NCI-H1105 treated with DMSO at 0.1 percent for 48 hours (cell line): ENCODE measurements at places on chromosomes 4 and X.

- DNase-seq, result no peak
Observed at GRCh38 chr4:142581881-142582280, 264.2 kb downstream of the INPP4B start.

- peak; percentile 72 for DNase-seq
Observed at GRCh38 chrX:13357925-13358324, 38.1 kb upstream of the ATXN3L start.

GRCh38 chr4:139522457-139522856 lies 33.6 kb downstream of the SETD7 start:
- peak; percentile 1 for DNase-seq

- no peak for DNase-seq
Observed at GRCh38 chr4:104750008-104750407, 255.3 kb upstream of the CXXC4 start.

GRCh38 chr4:7070729-7071511 lies 3.1 kb upstream of the GRPEL1 start:
- peak; percentile 60 for DNase-seq

DNA sequence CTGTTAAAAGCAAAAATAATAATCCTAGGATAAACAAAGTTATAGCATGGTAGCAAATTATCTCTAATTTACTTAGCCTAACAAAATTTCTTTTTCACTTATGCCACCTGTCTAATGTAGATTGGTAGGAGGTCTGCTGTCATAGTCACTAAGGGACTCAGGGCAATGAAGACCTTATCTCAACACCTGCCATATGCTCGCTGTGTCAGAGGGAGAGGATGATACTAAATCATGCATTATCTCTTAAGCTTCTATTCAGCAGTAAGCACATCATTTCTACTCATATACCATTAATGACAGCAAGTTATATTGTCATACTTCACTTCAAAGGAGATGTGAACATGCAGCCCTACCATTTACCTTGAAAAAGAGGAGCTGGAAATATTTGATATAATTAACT lies 44.1 kb downstream of the AFM start:
- DNase-seq, result no peak

- no peak for DNase-seq
Observed at GRCh38 chr4:30744957-30745640, 24.9 kb downstream of the PCDH7 start.

- no peak for DNase-seq
Observed at GRCh38 chr4:80024335-80024734, 48.7 kb downstream of the ANTXR2 start.

GRCh38 chrX:110795645-110796406 lies at the start of gene CHRDL1:
CHRDL1 (minus strand) TSS chrX:110795817; CDS start chrX:110792181, 3,636 bp downstream.
- DNase-seq, result peak; percentile 50

- DNase-seq, result no peak
Observed at GRCh38 chr4:142566777-142567176, 279.3 kb downstream of the INPP4B start.

- DNase-seq, result no peak
Observed at GRCh38 chr4:20612313-20612712, 87.9 kb upstream of the PACRGL start.

- no peak for DNase-seq
Observed at GRCh38 chr4:139461022-139461628, 7.2 kb downstream of the RAB33B start.

DNA sequence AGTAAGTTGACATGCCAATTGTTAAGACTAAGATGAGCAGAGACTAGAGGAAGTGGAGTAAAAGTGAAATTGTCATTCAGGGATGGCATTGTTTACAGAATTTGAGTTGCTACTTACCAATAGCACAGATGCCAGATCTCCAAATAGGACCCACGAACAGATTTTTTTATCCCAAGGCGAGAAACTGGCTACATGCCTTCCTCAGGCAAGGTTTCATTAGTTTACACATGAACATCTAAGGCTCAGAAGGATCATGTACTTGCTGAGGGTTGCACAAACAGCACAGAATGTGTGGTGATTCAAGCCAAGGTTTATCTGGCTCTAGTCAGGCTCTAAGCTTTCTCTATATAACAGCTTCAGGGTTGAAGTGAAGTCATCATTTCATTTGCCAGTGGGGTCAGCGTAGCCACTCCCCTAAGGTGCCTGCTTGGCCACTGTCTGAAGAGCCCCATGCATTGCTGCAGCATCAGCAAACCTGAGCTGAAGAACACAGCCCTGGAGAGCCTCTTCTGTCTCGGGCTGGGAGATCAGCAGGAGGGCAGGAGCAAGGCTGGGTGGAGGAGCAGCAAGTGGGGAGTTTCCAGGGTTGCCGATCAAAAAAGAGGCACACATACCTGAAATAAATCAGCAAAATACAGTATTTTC lies 193.0 kb upstream of the LCORL start:
- DNase-seq, result no peak

DNA sequence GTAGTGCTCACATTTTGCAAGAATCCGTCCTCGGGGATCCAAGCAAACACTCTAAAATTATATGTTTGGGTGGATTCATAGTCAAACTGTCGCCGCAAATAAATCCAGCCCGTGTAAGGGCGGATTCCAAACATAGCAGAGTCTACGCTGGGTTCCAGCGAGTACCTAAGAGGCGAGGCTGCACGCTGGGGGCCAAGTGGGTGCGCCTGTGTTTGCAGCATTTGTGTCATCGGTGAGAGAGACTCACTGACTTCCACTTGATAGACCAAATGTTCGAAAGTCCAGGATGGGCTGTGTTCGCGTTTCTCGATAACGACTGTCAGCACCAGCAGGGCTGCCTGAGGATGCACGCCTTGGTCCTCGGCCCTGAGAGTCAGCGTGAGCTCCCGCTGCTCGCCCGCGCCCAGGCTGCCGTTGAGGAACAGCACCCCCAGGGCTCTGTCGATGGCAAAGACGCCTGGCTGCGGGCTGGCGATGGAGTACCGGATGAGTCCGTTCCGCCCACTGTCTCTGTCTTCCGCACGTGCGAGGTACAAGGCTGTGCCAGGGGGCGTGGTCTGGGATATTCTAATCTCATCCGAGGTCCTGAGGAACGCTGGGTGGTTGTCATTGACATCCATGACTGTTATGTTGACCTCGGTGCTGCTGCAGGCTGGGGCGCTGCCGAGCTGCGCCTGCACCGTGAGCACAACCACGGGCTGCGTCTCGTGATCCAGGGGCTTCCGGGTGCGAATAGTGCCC lies 158.7 kb downstream of the DCHS2 start:
- peak; percentile 26 for DNase-seq

DNA sequence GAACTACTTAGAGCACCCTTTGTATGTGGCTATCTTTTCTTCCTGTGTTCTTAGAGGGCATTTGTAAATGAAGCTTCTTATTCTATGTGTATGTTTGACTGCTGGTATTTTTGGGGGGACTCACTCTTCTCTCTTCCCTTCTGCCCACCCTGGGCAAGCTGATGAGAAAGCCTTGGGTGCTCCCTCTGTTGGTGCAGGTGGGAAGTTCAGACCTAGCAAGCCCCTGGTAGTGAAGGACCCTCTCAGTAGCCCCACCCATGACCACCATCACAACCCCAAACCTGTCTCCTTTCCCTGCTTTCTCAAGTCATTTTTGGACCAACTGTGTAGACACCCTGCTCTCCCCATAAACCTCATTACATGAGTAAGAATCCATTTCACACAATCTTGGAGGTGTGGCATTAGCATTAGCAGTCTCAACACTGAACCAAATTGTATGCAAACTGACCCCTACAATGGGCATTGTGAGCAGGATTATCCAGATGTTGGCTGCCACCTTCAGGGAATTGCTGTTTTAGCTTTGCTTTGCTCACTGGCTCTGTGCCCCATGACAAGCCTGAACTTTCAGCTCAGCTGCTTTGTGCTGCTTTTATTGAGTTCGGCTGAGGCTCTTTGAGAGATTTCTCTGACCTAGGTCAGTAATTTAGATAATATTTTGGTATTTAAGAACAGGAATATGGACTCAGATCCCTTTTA lies 27.9 kb downstream of the TRIM61 start:
- DNase-seq, result no peak

GRCh38 chr4:67584496-67584895 lies 26.0 kb downstream of the STAP1 start:
- no peak for DNase-seq

DNA sequence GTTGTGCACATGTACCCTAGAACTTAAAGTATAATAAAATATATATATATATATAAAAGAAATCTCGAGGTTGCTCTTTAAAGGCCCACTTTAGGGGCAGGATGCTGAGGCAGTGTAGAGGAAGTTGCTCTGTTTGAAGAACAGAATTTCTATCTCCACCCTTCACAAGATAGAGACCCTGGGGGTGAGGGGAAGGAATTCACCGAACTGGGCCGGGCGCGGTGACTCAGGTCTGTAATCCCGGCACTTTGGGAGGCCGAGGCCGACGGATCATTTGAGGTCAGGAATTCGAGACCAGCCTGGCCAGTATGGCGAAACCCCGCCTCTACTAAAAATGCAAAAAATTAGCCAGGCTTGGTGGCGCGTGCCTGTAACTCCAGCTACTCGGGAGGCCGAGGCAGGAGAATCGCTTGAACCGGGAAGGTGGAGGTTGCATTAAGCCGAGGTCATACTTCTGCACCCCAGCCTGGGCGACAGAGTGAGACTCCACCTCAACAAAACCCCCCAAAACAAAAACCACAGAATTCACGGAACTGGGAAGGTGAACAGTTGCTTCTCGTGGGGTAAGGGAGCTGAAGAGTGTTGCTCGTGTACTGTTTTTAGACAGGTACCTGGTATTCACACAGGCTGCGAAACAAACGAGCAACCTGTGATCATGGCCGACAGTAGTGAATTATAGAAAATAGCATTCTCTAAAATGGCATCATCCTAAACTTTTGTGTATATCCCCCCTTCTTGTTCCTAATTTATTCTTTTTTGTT lies 6.2 kb downstream of the PLAC8 start:
- DNase-seq, result no peak

GRCh38 chr4:176467001-176467400 lies 147.2 kb downstream of the SPCS3 start:
- DNase-seq, result no peak

DNA sequence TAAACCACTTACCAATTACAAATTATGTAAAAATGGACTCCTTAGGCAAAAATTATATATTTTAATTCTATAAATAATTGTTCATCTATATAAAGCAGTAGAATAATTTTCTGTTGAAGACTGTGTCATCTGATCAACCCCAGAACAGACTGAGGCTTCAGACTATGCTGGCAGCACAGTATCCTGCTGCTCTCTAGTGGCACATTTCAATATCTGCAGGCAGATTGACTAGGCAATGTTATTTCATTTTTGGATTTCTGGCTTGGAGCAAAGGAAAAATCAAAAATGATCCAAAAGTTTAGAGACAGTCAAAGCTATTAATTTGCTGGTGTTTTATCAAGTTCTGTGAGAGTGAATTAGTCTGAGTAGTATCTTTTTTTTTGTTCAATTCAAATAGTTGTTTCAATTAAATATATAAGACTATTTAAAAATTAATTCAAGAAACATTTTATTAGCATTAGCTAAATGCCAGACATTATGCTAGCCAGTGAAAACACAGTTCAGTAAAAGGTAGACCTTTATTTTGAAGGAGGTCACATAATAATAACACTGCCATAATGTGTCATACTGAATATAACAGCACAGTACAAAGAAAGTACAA lies 21.3 kb upstream of the SULT1E1 start:
- peak; percentile 34 for DNase-seq

DNA sequence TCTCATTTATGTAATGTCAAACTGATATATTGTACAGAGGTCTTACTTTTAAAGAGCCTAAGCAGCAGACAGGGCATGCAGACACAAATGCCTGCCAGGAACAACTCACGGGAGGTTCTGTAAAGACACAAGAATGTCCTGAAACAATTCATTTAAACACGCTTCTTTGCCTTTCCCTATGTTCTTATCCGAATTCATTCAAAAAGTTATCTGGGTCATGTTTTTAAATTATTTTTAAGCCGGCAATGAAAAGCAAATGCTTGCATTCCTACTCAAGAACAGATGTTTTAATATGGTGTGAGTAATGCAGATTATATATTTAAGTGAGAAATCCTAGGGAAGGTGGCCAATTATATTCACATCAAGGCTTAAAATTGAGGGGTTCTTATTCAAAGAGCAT lies 192.6 kb downstream of the PDGFC start:
- no peak for DNase-seq

DNA sequence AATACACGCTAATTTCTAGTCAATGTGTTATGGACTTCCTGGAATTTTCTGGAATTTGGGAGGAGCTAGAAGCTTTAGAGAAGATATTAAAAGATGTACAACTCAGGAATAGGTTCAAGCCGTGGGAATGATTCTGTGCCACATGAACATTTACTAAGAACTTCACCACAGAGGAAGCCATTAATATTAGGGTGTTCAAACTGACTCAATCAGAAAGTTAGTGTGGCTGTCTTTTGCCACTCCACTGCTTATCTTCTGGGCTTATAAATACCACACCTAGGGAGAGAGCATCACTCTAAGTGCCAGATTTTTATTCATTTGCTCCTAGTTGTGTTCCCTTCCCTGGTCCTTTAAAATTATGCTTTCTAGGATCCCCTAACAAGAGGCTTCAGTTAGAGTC lies 409.8 kb downstream of the KCTD8 start:
- DNase-seq, result no peak
